NCI-H2227 treated with DMSO at 0.1 percent for 48 hours (cell line): ENCODE measurements at places on chromosomes 3 and 15.
A peak's percentile ranks its signal among the peaks of the same experiment; 100 is the strongest.

DNA sequence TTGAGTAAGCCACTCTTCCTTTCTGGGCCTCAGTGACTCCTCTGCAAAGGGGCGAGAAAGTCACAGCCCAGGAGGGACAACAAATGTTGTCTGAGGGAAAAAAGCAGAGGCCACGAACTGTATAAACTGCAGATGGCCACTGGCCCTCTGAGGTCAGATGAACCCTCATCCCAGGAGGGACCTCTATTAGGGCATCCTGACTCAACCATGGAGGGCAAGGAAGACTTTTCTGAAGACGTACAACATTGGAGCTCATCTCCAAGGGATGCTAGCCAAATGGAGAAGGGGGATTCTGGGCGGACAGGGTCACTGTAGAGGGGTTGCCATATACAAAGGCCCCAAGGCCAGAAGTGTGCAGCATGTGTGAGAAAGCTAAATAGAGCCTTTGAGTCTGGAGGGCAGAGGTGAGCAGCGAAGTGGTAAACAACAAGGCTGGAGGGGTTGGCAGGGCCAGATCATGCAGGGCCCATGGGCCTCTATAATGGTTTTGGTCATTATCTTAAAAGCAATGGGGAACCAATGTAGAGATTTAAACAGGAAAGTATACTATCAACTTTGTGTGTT is 16.7 kb downstream of the GRAMD2A start:
- DNase-seq = no peak

DNA sequence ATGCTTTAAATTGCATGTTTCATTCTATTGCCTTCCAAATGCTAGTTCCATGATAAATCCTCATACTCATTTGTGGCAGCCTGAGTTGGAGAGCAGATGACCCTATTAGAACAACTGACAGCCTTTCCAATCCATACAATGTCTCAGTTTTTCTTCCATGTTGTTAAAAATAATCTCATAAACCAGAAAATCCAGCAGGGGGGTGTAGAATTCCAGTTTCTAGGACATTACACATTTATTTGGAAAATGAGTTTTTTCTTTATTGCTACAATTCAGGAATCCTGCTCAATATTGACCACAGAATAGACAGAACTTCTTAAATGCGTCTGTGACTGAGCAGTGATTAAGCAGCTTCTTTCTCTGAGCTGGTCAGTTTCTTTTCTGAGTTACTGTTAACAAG is 174.2 kb upstream of the ATP10A start:
- DNase-seq = no peak

DNA sequence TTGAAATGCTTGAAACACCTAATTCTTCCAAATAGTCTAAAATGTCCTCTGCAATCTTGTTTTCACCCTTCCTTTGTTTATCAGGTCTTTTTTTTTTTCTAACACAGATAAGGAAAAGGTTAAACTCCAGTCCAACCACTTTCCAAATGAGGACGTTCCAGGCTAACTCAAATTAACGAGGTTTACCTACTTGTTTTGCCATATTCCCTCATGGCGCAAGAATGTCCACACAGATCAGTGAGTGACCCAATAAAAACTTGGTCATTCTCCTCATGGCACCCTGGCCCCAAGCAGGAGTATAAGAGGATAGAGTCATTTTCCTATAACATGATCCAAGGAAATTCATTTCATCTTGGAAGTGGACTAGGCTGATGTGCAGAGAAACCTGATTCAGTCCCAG is 6.6 kb upstream of the LIPC start:
- DNase-seq = no peak

GRCh38 chr3:20041197-20041780 is 1.0 kb downstream of the KAT2B start:
- DNase-seq = peak; percentile 60

GRCh38 chr15:41520636-41521035 is 7.0 kb upstream of the LTK start:
- DNase-seq = no peak

GRCh38 chr3:37702478-37703154 is 159.1 kb upstream of the CTDSPL start:
- no peak for DNase-seq

DNA sequence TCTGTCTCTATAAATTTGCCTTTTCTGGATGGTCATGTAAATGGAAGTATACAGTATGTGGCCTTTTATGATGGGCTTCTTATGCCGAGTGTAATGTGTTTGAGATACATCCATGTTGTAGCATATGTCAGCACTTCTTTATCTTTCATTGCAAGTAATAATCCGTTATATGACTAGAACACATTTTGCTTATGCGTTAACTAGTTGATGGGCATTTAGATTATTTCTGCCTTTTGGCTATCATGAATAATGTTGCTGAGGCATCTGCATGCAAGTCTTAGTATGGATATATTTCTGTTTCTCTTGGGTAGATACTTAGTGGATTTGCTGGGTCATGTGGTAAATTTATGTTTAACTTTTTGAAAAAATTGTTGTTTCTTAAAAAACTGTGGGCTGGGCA is 19.7 kb downstream of the KAT2B start:
- no peak for DNase-seq

DNA sequence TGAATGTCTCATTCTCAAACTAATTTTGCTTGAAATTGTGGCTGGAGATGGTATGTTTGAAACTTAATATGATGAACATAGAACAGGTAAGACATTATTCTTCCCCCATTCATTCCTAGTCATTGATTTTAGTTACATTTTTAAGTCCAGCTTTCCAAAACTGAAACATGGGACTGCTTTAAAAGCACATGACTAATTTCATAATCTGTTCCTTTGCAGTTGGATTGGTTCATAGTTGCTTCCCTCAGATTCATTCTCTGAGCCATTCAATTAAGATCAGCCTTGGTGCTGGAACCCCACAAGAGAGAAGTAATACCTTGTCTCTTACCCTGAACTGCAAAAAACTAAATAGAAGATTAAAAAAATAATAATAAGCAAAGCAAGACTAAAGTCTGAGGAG is 87.5 kb upstream of the TGFBR2 start:
- no peak for DNase-seq

DNA sequence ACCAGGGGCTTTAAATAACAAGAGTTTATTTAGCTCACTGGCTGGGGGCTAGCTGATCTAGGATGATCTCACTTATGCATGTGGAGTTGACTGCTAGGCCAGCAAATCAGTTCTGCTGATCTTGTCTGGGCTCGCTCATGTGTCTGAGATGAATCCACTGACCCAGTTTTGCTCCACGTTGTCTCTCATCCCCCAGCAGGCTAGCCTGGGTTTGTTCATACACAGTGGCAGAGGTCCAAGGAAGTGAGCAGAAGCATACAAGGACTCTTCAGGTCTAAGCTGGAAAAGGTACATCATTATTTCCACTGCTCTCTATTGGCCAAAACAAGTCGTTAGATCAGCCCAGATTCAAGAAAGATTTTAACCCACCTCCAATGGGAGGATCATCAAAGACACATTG is 238.0 kb downstream of the PLCL2 start:
- no peak for DNase-seq

- DNase-seq = no peak
Measured at GRCh38 chr3:39327053-39327745, 2.3 kb upstream of the CCR8 start.

GRCh38 chr3:22565393-22565792 is 637.7 kb upstream of the UBE2E2 start:
- no peak for DNase-seq

GRCh38 chr15:47493357-47494247 is 223.7 kb upstream of the SEMA6D start:
- no peak for DNase-seq

- no peak for DNase-seq
Measured at GRCh38 chr3:58020783-58021071, 12.5 kb downstream of the FLNB start.

GRCh38 chr3:8962226-8962861 is 928 bp downstream of the RAD18 start:
- no peak for DNase-seq

GRCh38 chr3:143972505-143973258 is 1.1 kb downstream of the DIPK2A start:
- peak; percentile 54 for DNase-seq

DNA sequence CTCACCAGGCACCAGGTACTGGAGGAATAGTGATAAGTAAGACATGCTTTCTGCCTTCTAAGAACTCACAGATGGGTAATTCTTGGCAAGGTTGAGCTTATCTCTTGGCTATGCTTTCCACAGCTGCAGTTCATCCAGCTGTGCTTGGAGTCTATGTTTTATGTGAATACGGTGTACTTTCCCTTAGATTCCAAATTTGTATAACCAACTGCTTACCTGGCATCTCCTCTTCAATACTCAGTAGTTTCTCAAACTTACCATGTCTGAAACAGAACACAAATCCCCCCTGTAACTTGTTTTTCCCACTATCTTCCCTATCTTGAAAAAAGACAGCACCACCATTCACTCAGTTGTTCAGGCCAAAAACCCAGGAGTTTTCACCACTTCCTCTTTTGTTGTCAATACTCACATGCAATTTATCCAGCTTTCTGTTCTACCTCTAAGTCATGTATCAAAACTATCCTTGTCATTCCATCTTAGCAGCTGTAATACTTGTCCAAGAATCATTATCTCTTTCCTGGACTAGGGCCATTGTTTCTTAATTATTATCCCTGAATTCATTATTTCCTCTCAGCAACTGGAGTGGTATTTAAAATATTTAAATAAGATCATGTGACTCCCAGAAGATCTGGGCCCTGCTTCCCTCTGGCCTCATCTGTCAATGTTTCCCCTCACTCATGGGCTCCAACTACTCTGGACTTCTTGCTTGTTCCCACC is 32.6 kb downstream of the COL6A5 start:
- DNase-seq = no peak
